ENCODE measurements at places on chromosomes 7 and 10.

- no peak for DNase-seq
These were observed 224.3 kb upstream of the IGFBP3 start for GRCh38 chr7:46145412-46145811.

GRCh38 chr10:100006243-100006886 is 3.4 kb downstream of the DNMBP start:
- DNase-seq = no peak

GRCh38 chr10:92082583-92083280 is 159.2 kb downstream of the BTAF1 start:
- DNase-seq = no peak

GRCh38 chr10:46273506-46274477 is 13.0 kb upstream of the ANTXRL start:
- DNase-seq = no peak

DNA sequence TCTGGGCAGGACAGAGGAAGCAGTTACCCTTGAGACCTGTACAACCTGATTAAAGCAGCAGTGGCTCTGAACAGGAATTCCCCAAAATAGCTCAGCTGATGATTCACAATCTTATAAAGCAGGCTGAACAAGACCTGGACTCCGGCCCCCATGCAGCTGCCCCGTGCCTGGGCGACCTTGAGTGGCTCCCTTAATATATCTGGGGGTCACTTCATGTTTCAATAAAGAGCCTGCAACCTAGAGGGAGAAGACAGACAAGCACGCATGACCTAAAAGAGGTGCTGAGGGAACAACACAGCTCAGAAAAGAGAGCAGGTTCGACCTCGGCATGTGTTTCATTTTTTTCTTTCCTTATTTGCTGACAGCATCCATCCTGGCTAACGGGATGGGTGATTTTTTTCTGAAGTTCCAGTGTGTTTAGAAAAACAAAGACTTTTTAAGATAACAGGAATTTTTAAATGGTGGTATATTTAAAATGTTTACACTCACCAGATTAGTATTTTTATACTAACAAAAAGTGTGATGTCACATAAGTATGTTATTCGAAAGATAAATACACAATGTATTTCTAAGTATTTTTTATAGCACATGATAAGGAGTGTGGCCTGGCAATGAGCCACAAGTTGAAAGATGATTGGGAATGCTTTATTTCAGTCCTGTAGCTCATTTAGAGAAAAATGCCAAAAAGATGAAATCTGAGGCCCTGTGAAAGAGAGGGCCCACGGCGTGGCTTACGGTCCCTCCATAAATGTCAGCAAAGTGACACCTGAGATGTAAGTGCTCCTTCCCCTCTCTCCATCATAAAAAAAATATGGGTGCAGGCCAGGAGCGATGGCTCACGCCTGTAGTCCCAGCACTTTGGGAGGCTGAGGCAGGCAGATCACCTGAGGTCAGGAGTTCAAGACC is 161.3 kb downstream of the SLIT1 start:
- no peak for DNase-seq

DNA sequence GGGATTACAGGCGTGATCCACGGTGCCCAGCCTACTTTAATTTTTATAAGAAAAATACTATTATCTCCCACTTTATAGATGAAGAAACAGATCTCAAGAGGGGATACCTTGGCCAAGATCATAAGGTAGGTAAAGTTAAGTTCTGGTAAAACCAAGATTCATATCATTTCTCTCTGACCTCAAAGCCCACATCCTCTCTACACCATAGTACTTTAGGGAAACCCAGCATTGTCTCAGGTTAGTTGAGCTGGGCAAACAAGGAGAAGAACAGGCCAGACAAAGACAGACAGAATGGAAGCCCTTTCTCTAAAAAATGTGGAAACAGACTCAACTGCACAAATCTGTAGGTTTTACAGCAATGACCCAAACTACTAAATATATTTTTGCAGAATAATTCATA is 197.7 kb upstream of the FRMD4A start:
- no peak for DNase-seq

GRCh38 chr7:108537229-108537628 is 11.3 kb upstream of the PNPLA8 start:
- DNase-seq = no peak

- DNase-seq = no peak
These were observed 97.4 kb upstream of the BMPER start for GRCh38 chr7:33807779-33808482.

DNA sequence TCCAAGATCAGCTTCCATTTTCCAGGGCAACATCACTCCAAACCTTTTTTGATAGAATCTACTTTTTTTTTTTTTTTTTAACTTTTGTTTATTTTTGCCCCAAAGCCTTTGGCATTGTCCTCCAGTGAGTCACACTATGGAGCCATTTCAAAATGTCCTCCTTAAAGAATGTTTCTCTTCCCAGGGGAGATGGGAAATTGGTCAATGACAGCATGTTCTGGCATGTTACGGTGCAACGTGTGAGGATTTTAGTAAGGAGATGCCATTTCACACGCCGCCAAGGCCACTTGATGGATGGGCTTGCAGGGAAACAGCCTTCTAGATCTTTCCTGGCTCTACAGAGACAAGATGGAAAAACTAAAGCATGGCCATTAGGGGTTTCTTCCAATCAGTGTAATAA is 30.7 kb upstream of the TRIL start:
- DNase-seq = no peak

All from DMS 273 treated with DMSO at 0.1 percent for 48 hours (cell line).